ENCODE measurements at places on chromosomes 5 and 9. TPM values are rescaled to one million over a fixed set of nuclear protein-coding genes. Genes with fewer than 3 reads are reported as not detected.

DNA sequence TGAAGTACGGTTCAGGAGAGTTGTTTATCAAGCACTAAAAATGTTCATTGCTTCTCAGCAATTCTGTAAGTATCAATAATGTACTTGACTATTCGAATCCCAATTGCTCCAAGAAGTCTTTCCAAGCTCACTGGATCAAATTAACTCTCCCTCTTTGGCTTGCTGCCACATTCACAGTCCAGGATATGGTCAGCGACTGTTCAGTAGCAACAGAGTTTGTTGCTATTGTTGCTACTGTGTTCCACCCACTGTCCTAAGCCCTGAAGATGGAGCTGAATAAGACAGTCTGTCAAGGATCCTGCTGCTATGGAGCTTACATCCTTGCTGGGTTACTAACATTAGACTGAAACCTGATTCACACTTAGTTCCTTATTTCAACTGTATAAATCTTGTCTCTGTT is 110.8 kb downstream of the FGF10 start:
- no peaks in the 10 kb centered on the region for H3K4me1 ChIP-seq
- no peak overlapping the region for H3K4me3 ChIP-seq
- H3K27ac ChIP-seq, result no peak overlapping the region
- no peaks in the 10 kb centered on the region for H3K27me3 ChIP-seq

WHRN gene
- 13.2 TPM for total RNA-seq

DNA sequence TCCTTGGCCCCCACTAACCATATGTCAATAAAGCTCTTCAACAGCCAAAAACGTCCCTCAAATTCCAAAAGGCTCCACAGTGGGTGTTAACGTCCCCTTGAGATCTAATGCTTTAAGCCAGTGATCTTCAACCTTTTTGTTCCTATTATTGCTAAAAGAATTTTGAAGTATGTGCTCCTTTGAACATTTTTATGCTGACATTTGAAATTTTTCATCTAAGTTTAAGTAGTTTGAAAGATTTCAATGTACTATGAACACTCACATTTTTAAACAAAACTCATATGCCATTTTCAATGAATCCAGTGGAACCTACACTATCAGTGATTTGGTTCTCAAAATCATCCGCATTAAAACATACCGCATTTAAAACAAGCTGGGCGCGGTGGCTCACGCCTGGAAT is 29.9 kb downstream of the AUH start:
- no peak overlapping the region for H3K27ac ChIP-seq
- no peak for DNase-seq

ADRB2 gene
- 4.8 TPM for total RNA-seq

GABRB2 gene
- 3.7 TPM for total RNA-seq

DNA sequence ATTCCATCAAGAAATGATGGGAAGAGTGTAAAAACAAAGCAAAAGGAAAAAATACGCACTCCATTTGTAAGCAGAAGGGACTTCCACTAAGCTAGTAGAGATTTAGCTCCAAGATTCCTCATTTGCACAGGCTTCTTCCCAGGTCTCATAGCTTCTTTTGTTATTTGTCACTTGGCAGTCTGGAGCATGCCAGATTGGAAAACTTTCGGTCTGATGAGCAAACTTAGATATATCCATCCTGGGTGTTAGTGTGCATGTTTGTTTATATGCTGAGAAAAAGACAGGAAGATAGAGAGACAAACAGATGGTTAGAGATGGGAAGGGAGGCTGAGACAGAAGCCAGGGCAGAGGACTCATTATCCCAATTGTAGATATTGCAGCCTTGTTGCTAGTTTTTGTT is 1644.5 kb upstream of the NUDT12 start:
- no peaks in the 10 kb centered on the region for H3K4me1 ChIP-seq
- H3K27ac ChIP-seq, result no peak overlapping the region
- H3K4me3 ChIP-seq, result no peak overlapping the region
- no peaks in the 10 kb centered on the region for H3K36me3 ChIP-seq

DNA sequence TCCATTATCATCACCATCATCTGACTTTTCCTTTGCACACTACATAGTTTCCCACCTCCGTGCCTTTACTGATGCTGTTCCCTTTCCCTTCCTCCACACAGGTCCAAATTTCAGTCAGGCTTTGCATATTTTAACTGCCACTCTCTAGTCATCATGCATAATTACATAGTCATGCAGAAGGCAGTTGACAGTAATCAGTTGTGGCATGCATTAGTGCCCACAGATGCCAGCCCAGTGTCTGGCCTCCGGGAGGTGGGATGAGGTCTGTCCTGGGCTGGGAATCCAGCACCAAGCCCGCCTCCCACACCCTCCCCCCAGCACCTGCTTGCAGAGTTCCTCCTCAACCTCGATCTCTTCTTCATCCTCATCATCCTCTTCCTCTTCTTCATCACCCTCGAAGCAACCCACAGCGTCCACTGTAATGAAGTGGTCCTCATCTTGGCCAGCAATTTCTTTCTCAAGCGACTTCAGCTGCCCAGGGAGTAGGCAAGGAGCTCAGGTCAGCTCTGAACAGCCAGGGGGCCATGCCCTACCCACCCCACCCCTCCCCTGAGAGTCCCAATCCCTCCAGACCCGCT is 8.8 kb downstream of the BBLN start:
- H3K4me1 ChIP-seq, result no peaks in the 10 kb centered on the region
- H3K27ac ChIP-seq, result no peak overlapping the region
- no peak overlapping the region for H3K4me3 ChIP-seq
- peaks cover 100% of the 10 kb centered on the region for H3K36me3 ChIP-seq

DNA sequence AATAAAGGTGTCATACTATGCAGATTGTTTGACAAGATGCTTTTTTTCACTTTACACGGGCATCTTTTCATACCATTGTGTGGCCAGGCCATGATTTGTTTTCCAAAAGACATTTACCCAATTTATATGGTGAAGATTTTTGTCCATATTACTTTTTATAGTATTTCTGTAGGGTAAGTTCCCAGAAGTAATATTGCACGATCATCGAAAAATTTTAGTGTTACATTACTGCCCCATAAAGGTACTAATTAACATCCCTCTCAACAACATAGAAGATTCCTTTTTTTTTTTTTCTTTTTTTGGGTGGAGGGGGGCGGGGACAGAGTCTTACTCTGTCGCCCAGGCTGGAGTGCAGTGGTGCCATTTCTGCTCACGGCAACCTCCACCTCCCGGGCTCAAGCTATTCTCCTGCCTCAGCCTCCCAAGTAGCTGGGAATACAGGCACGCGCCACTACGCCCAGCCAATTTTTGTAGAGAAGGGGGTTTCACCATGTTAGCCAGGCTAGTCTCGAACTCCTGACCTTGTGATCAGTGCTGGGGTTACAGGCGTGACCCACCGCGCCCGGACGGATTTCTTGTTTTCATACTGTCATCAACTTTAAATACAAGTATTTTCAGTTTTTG is 1.2 kb upstream of the ROPN1L start:
- H3K4me3 ChIP-seq, result no peak overlapping the region
- no peaks in the 10 kb centered on the region for H3K36me3 ChIP-seq
- peaks cover 9% of the 10 kb centered on the region for H3K4me1 ChIP-seq
- DNase-seq, result no peak
- H3K27me3 ChIP-seq, result no peaks in the 10 kb centered on the region
- H3K27ac ChIP-seq, result no peak overlapping the region

TIMD4 gene
- not detected for total RNA-seq

DNA sequence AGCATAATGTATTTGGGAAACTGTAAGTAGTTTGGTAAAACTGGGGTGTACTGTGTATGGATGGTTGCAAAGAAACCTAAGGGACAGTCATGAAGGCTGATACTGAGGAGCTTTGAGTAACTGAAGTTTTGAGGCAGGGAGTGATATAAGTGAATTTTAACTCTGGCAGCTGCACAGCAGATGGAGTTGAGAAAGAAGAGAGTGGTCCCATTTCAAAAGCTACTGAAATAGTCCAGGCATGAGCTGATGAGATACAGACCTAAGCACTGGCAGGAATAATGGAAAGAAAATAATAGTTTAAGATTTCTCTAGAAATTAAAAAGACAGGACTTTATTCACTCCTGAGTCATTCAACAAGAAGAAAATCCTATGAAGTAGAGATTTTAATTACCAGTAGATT is 232.0 kb downstream of the CHSY3 start:
- H3K4me3 ChIP-seq, result no peak overlapping the region
- no peaks in the 10 kb centered on the region for H3K27me3 ChIP-seq
- H3K36me3 ChIP-seq, result no peaks in the 10 kb centered on the region
- no peak for DNase-seq
- no peaks in the 10 kb centered on the region for H3K4me1 ChIP-seq

ITK gene
- total RNA-seq, result 3.3 TPM

BRINP1 gene
- total RNA-seq, result not detected

DNA sequence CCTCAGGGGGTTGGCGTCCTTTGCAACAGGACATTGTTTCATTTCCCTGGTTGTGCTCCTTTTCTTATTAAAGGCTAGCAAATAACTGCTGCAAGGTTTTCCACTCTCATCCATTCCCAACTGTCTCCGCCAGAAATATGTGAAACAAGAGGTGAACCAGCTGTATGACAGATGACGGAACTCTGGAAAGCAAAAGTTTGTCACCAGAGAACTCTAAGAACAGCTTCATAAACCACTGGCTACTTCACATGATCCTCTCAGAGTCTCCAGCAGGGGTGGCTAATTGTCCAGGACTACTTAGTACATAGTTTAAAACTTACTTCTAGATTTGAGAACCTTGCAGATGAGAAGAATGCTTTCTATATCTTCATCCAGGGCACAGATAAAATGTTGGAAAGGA is 195.9 kb upstream of the RAD23B start:
- H3K4me1 ChIP-seq, result no peaks in the 10 kb centered on the region
- H3K4me3 ChIP-seq, result no peak overlapping the region
- no peaks in the 10 kb centered on the region for H3K36me3 ChIP-seq
- H3K27me3 ChIP-seq, result no peaks in the 10 kb centered on the region
- no peak overlapping the region for H3K27ac ChIP-seq

TAF1L gene
- total RNA-seq, result under 0.01 TPM

- peaks cover 6% of the 10 kb centered on the region for H3K36me3 ChIP-seq
- no peak overlapping the region for H3K4me3 ChIP-seq
- no peak for DNase-seq
- no peaks in the 10 kb centered on the region for H3K27me3 ChIP-seq
Observed at GRCh38 chr5:458547-459353, 15.8 kb downstream of the EXOC3 start.

ARL14EPL gene
- total RNA-seq, result not detected

DNA sequence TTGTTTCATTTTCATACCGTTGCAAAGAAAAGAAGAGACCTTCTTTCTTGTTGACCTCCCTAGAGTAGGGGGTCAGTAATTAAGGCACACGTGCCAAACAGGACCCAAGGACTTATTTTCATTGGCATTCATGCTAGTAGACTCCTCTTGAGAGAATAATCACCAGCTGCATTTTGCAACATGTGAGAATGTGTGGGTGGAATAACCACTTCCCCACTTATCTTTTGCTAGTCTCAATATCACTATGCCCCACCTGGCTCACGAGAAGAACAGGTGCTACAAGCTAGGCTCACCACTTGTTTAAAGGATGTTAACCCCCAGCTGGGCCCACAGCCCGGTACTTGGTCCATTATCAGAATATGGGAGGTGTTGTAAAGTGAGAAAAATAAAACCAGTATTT is 460.7 kb upstream of the MEF2C start:
- H3K27ac ChIP-seq, result no peak overlapping the region
- H3K36me3 ChIP-seq, result no peaks in the 10 kb centered on the region
- H3K4me1 ChIP-seq, result no peaks in the 10 kb centered on the region
- H3K27me3 ChIP-seq, result no peaks in the 10 kb centered on the region
- DNase-seq, result no peak

DNA sequence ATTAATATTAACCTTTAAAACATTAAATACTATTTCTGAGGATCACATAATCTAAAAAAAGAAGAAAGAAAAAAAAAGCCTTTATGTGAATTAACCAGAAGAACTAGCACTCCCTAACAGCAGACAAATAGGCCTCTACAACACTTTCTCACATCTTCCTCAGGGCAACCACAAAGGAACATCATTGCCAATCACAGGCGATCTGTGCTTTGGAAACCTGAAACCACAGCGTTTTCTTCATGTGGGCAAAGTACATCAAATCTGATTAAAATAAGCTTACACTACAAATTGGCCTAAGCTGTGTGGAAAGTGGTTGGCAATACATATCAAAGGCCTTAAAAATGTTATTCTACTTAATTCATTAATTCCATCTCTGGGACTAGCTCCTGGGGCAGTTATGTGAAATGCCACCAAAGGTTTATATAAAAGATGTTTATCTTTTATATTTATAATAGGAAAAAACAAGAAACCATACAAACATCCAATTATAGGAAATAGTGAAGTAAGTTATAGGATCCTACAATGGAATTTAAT is 184.8 kb upstream of the TBCA start:
- no peaks in the 10 kb centered on the region for H3K4me1 ChIP-seq
- H3K27me3 ChIP-seq, result no peaks in the 10 kb centered on the region
- peak overlapping the region; percentile 59 for H3K27ac ChIP-seq
- DNase-seq, result no peak
- no peaks in the 10 kb centered on the region for H3K36me3 ChIP-seq

DNA sequence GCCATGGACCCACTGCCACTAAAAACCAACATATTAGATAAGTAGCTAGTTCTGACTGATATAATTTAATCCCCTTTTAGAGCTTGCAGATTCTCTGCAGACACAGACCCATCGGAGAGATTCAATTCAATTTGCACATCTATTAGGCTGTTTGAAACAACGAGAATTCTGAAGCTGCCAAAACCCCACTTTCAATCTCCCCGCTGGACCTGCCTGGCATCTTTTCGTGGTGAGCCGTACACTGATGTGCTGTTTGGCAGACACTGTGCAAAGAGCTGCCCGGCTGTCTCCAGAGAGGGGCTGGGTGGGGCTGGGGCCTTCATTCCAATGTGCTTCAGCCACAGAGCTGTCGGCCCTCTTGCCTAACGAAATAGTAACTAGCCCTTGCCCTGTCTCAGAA is 42.1 kb upstream of the FAM240B start:
- no peak overlapping the region for H3K27ac ChIP-seq
- no peaks in the 10 kb centered on the region for H3K36me3 ChIP-seq
- H3K4me3 ChIP-seq, result no peak overlapping the region
- H3K4me1 ChIP-seq, result peaks cover 11% of the 10 kb centered on the region

DNA sequence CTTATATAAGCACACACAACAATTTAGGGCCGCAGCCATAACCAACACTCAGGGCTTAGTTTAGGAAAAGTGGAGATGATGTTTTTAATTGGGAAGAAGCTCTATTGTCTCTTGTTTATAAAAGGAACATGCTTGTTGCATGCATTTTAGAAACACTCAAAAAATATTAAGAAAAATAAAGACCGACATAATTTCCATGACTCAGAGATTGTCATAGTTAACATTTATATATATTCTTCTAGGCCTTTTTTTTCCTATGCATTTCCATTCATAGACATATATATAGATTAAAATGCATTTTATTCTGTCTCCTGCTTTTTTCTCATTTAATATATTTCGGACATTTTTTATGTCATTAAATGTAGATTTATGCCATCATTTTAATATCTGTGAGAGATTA is 13.6 kb upstream of the ARSI start:
- H3K27me3 ChIP-seq, result no peaks in the 10 kb centered on the region
- no peak overlapping the region for H3K4me3 ChIP-seq
- peaks cover 3% of the 10 kb centered on the region for H3K4me1 ChIP-seq

All from tibial nerve (tissue), 4 donors.